ENCODE measurements at places on chromosomes 4 and X.

- DNase-seq, result peak; percentile 90
These were observed 26.8 kb downstream of the PRPS1 start for GRCh38 chrX:107654872-107655761.

DNA sequence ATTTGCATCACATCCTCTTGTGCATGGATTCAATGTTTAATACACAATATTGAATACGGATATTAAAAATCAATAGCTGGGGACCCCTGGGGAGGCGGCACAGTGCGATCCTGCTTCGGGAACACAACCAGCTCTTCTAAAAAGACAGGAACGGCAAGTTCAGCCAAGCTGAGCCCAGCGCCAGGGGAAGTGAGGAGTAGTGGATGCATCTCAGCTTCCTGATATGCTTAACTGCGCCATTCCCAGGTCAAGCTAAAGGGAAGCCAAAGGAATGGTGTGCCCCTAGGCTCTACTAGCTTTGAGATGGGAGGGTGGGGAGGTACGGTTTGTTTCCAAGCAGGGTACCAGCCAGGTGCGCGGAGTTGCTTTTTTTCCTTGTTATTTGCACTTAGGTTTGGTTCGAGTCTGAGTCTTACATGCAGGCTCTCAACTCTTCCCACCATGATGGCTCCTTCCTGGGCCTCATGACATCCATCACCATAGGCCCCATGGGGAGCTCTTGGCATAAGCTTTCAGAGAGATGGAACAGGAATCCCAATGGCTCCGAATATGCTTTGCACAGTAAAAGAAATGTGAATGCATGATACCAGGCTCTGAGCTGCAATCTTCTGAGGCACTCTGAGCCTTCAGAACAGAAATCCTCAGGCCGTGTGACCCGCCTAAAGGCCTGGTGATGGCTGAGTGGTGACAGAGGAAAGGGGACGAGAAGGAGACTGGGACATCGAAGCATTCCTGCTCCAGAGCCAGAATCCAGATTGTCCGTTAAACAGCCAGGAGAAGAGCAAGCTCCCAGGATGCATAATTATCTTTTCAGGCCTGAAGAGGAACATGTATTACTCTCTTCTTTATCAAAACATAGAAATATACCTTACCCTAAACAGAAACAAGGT, 51.8 kb upstream of the BCOR start:
- no peak for DNase-seq

DNA sequence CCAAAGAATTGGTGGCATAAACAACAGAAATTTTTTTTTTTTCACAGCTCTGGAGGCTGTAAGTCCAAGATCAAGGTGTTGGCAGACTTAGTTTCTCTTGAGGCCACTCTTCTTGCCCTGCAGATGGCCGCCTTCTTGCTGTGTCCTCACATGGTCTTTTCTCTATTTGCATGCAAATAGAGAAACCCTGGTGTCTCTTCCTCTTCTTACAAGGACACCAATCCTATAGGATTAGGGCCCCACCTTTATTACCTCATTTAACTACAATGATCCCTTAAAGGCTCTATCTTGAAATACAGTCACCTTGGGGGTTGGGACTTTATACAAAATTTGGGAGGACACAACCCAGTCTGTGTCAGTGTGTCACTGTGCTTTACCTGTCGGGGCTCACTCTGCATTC, 175.4 kb upstream of the PGRMC2 start:
- no peak for DNase-seq

DNA sequence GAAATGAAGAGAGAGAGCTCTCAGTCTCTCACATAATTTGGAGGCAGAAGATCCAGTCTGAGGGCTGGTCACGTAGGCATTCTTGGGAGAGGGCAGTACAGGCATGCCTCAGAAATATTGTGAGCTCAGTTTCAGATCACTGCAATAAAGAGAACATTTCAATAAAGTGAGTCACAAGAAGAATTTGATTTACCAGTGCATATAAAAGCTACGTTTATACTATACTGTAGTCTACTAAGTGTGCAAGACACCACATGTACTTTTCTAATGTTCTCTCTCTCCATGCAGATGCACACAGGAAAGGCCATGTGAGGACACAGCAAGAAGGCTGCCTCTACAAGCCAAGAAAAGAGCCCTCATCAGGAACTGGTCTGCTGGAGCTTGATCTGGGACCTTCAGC, 583.5 kb upstream of the FAT1 start:
- DNase-seq, result no peak

Measured in WERI-Rb-1 (cell line).